ENCODE measurements at places on chromosomes 6 and 20.

GRCh38 chr6:137707590-137708360 lies 159.3 kb upstream of the TNFAIP3 start:
- peak; percentile 83 for DNase-seq

DNA sequence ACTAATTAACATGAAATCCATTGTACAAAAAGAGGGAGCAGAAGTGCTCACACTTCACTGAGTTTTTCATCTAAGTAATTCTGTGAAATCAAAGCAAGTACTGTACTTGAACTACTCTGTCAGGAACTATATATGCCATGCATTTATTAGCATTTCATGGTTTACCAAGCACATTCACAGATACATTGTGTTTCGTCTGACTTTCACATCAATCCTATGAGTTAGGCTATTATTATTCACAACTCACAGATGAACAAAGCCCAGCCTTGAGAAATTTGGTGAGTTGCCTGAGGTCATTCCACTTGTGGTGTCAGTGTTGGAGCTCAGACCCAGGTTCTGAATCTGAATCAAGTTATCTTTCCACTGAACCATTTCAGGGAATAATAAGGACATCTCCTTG lies 33.7 kb upstream of the TENT5A start:
- DNase-seq: no peak

DNA sequence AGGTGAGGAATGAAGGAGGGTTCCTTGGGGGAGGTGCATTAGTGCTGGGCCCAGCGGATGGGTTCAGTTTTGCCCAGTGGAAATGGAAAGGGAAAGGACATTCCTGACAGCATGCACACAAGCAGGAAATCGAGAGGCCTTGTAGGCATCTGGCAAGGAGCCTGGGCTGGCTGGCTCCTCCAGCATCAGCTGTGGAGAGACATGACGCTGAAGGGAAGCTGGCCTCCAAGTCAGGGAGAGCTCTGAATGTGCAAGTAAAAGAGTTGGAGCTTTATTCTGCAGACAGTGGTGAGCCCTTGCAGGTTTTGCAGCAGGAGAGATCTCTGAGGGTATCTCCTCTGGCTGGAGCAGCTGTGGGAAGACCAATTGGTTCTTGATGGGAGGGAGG lies 154.3 kb downstream of the MRPL14 start:
- no peak for DNase-seq

- no peak for DNase-seq
These were observed 115.7 kb upstream of the CLDN20 start for GRCh38 chr6:155147958-155148663.

DNA sequence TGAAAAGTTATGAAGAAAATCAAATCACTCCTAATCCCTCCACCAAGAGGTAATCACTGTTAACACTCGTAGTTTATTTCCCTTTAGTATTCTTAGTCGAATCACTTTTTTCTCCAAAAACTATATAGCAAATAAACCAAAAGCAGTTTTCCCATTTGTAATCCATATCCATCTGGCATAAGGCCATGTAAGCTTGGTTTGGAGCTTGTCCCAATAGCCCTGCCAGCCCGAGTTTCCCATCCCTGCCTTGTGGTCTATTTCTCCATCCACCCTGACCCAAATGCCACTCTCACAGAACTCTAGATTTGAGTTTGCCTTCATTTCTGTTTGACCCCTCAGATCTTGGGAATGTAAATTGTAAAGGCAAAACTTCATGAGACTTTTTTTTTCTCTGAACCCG lies 71.8 kb upstream of the DSP start:
- no peak for DNase-seq

DNA sequence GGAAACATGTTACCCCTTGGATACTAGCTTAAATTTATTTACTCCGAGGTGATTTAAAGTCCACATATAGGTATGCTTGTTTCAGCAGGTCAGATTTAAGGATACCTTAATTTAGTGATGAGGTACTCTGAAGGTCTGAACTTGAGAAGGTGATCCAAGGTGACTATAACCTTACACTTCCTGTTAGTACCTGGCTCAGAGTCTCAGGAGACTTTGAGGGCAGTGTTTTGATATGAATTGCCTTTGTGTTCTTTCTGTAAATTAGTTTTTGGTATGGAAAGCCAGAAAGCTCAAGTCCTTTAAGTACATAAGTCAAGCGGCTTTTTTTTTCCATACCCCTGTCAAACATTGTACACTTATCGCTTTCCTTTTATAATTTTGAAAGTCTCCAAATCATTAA lies 489.0 kb downstream of the CDKAL1 start:
- no peak for DNase-seq

- no peak for DNase-seq
These were observed 15.5 kb downstream of the TPD52L1 start for GRCh38 chr6:125169058-125169457.

DNA sequence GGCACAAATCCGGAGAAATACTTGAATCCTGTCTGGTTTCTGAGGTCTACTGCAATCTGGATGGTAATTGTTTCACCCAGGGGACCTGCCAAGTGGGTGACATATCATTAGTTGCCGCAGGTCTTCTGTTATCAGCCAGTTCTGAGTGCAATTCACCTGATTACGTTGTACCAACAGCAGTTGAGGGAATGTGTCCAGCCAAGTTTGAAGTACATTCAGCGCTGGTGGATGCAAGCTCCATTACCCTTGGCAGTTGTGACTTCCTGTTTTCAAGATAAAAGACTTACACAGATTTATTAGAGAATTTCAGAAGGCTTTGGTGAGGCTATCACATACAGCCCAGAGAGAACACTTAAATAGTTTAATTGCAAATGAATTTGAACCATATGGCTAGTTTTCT lies 42.8 kb downstream of the FNDC1 start:
- no peak for DNase-seq

DNA sequence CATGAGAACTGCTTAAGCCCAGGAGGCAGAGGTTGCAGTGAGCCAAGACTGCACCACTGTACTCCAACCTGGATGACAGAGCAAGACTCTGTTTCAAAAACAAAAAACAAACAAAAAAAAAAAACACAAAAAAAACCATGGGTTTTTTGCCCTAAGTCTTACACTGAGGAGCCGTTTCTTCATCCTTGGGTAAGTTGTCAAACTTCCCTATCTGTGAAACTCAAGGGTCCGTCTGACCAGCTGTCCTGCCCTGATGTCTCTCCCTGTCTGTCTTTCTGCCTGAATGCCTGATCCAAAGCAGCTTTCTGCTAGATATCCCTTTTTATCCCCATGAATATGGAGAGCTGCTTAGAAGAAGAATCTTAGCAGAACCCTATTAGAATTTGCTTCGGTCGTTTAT lies 41.3 kb upstream of the CLDN20 start:
- no peak for DNase-seq

- no peak for DNase-seq
These were observed 77.3 kb downstream of the QKI start for GRCh38 chr6:163491737-163492300.

Data from NCI-H146 (cell line).